ENCODE measurements at places on chromosomes 6 and 20.

DNA sequence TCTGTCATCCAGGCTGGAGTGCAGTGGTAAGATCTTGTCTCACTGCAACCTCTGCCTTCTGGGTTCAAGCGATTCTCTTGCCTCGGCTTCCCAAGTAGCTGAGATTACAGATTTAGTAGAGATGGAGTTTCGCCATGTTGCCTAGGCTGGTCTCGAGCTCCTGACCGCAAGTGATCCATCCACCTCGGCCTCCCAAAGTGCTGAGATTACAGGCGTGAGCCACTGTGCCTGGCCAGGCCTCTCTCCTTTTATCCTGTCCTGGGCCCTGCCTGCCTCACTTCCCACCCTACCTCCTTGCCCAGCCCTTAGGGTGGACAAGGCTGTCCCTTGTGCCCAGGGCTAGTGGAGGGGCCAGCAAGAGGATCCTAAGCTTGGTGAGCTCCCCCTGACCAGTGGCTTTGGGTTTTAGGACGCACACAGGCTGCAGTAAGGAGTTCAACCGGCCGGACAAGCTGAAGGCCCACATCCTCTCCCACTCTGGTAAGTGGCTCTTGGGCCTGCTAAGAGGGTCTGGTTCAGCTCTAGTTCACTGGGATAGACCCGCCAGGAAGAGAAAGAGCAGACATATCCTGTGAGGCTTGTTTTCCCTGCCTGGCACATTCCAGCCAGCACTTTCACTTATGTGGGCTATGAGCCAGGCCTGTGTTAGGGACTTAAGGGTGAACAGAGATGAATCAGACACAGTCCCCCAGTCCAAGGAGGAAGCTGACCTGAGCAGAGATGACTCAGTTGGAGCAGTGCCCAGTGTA, 21.9 kb upstream of the CHMP4B start:
- peak; percentile 55 for DNase-seq

DNA sequence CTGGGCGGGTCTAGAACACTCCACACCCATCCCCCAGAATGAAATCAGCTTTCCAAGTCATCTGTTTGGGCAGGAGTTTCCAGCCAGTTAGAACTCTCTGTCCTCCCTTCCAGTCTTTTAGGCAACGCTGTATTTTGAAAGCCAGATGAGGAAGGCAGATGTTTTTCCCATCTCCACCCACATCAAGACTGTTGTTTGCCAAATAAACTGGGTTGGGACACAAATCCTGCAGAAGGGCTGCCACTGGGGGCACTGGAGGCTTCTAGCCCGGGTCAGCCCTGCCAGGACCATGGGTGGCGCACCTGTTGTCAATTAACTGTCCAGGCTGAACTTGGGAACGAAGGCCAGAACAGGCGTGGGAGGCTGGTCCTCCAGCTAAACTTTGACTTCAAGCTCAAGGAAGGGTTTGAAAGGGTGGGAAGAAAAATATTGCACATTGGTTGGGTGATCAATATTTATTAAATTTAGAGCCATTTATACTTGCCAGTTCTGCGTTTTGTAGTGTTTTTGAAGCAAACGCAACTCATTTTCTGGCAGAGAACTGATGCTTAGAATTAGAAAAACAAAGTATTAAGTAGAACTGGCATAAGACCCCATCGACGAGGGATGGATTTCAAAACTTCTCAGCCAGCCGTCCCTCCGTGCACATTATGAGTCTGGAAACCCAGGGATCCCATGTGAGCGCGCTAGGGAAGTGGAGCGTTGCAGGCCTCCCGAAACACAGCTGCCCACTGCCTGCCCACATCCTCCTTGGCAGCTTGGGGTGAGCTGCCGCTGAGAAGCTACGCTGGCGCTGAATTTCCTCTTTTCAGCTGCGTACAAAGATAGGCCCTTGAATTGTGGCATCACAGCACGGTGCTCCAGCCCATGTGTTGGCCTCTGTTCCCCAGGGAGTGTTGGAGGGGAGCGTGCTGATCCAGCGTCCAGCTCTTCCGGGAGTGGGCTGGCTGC, 297.4 kb downstream of the QKI start:
- peak; percentile 93 for DNase-seq

- DNase-seq, result no peak
Measured at GRCh38 chr6:33752646-33753015, 5.9 kb upstream of the IP6K3 start.

DNA sequence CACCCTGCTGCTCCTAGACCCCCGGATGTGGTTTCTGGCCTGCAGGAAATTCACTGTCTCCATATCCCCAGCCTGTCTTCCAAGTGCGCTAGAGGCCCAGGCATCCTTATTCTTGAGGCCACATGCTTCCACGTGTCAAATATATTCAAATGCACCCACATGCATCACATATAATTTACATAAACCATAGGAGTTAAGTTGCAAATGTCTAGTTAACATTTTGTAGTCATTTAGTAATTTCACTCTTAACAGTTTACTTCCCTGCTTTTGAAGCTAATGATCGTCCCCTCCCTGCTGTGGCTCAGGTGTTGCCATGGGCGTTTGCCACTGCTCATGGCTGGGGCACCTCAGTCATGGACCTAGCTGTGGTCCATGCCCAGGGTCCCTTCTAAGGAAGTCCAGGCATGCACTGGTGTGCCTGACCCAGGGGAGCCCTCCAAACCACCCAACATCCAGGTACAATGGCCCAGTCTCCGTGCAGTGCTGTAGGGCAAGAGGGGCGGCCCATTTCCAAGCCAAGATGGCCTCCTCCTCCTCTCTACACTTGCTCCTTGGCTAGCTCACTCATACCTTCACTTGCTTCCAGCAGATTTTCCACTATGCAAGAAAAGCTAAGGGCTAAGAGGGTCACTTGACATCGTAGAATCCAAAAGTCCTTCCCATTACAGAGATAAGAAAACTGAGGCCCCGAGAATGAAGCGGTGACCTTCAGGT, 42.4 kb downstream of the FGD2 start:
- DNase-seq, result no peak

GRCh38 chr6:78947962-78948361, 80.6 kb downstream of the IRAK1BP1 start:
- DNase-seq, result no peak

DNA sequence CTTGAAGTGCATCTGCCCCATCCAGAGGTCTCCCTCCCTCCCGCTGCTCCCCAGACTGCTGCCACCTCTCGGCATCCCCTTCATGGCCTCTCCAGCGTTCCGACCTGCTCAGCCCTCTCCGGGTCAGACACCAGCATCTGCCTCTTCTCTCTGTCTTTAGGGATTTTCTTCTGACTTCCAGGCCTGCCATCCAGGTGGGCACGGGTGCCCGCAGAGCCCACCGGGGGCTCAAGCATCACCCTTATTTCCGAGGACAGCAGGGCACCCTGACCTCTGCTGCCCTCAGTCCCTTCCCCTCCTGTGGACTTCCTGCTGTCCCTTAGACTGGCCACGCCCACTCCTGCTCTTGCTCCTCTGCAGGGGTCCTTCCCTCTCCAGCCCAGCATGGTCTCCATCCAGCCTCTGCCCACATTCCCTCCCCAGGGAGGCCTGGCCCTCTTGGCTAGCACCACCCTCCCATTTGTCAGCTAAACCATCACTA, 3.3 kb downstream of the NPEPL1 start:
- DNase-seq, result no peak

DNA sequence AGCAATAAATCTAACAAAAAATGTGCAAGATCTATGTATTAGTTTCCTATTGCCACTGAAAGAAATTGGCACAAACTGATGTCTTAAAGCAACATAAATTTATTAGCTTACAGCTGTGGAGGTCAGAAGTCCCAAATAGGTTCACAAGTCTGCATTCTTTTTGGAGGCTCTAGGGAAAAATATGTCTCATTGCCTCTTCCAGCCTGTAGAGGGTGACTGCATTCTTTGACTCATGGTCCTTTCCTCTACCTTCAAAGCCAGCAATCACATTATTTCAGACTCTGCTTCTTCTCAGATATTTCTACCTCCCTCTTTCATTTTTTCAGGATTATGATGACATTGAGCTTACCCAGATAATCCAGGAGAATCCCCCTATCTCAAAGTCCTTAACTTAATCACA, 1531.1 kb downstream of the KHDRBS2 start:
- no peak for DNase-seq

GRCh38 chr20:3760655-3761348, 6.8 kb downstream of the ADISSP start:
- DNase-seq, result no peak

DNA sequence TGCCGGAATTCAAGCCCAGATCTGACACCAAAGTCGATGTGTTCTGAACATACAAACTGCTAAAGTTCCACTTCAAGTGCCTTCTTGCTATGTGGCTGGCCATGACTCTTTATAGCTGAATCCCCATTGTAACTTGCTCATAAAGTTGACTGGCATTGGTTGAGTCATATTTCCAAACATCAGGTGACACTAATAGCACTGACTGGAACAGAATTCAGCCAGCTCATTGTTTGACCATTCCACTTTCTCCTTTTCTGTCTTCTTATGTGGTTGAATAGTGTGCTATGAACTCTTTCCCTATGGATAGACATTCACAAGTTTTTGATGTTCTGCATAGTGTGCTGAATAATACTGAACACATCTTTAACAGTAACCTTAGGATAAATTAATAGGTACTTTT, 266.2 kb upstream of the ZFP64 start:
- DNase-seq, result no peak

DNA sequence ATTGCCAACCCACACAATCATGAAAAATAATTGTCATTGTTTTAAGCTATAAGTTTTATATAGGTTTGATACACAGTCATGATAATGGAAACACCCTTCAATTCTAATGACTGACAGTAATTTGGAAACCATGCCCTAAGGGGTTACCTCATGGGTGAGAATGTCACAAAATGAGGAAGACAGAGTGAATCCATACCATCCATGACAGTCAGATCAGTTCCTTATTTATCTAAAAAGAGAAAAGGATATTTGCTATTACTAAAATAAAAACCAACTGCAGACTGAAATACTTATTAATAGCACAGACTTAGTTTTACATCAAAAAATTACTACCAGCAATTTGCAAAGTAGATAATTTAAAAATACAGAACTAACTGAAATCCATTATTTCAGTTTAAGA, 437.8 kb downstream of the UTRN start:
- no peak for DNase-seq

DNA sequence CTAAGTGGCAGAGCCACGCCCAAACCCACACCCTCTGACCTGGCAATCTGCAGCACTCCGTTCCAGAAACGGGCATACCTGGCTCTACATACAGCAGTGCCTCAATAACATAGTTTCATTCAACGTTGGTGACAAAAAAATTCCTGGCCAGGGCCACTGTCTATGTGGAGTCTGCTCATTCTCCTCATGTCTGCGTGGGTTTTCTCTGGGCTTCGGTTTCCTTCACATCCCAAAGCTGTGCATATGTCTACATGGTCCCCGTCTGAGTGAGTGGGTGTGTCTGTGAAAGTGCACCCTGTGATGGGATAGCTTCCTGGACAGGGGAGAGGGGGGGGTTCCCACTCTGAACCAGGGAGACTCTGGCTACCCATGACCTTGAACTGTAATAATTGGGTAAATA, 2.1 kb downstream of the KIAA0319 start:
- DNase-seq, result no peak

DNA sequence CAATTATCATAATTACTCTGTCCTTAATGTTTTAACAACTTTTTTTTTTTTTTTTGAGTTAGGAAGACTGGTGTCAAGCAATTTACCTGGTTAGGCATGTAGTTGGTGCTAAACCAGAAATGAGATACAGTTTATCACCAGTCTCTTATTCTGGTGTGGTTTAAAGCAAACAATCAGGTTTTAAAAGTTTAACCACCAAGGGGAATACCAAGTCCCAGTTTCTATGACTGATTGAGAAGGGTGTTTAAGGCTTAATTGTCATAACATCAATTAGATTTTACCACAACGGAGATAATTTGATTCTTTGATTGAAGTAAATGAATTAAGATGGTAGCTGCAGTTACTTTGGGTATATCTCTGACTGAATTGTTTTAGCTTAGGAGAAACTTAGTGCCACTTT, 197.8 kb downstream of the TFAP2B start:
- no peak for DNase-seq

DNA sequence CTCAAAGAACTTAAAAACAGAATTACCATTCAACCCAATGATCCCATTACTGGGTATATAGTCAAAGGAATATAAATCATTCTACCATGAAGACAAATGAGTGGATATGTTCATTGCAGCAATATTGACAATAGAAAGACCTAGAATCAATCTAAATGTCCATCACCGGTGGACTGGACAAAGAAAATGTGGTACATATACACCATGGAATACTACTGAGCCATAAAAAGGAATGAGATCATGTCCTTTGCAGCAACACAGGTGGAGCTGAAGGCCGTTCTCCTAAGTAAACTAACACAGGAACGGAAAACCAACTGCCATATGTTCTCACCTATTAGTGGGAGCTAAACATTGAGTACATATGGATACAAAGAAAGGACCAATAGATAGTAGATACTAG, 576.7 kb upstream of the CITED2 start:
- DNase-seq, result no peak

- peak; percentile 47 for DNase-seq
Measured at GRCh38 chr6:25122001-25122400, 157.2 kb upstream of the CARMIL1 start.

DNA sequence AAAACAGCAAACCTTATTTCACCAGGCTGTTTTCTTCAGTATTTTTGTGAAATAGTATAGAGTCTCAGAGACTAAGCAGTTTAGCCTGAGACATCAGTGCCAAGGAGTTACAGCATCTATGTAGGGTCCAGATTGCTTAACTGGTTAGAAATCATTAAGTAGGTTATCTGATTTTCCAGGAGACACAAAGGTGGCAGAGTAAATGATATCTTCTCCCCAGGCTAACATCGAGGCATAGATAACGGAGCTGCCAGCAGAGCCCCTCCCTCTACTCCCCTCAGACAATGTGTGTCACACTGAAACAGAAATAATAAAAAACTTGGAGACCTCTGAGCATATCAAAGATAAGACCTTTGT, 473.0 kb upstream of the CITED2 start:
- DNase-seq, result no peak

- DNase-seq, result no peak
Measured at GRCh38 chr6:27517928-27518787, 45.3 kb upstream of the ZNF184 start.

- no peak for DNase-seq
Measured at GRCh38 chr6:38161754-38162492, 342.4 kb downstream of the ZFAND3 start.

DNA sequence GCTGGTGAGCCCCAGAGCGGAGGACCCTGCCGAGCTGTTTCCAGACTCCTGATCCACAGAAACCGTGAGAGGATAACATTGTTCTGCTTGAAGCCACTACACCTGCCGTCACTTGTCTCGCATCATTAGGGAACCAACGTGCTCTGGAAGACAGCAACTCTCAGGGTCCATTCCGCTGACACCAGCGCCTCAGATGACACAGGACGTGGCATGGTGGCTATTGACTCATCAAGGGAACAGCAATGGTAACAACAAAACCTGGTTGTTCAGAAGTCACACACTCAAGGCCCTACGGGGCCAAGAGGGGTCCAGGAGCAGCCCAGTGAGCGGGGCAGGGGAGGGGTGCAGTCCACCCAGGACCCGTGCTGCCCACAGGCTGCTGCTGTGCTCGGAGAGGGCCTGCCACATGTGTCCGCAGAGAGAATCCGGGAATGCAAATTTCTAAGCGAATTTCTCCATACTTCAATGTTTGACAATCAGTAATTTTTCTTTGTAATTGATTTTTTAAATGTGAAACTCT, 110.4 kb downstream of the TTLL2 start:
- DNase-seq, result no peak

All from right hindlimb (tissue), 1 donor.